ENCODE measurements at places on chromosomes 2 and 18.

- peak; percentile 77 for DNase-seq
These were observed 519 bp downstream of the METTL4 start for GRCh38 chr18:2570772-2571199.

- no peak for DNase-seq
These were observed 173.6 kb downstream of the ADCYAP1 start for GRCh38 chr18:1078301-1078700.

- DNase-seq, result peak; percentile 8
These were observed 41.1 kb downstream of the UPP2 start for GRCh38 chr2:158142568-158143332.

GRCh38 chr2:51789918-51790317, 758.0 kb upstream of the NRXN1 start:
- DNase-seq, result no peak

DNA sequence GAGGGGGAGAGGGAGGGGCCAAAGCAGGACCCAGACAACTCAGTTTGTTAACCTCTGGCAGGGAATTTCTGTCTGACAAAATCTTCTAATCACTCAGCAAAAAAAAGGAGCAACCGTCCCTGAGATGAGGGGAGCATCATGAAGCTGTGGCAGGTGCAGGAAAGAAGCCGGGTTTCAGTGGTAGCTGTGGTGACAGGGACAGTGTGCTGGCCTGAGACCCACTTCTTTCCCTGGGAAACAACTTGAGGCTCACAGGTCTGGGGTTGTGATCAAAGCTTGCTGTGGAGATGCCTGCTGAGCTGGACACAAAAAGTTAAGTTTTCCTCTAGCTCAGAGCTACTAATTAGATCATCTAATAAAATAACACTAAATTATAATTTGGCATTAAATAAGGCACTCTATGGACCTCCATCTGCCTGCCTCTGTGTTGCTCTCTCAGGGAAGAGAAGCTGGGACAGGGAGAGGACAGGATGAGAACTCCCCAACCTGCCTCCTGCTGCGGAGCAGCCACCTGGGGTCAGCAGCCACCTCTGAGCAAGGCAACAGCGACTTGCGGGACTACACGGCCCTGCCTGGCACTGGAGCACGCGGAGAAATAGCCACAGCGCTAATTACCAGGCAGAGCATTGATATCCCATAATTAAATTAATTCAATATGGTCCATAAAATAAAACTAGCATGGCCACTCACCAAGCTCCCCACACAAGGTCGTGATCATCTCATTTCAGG, 104.6 kb upstream of the TEX51 start:
- no peak for DNase-seq

DNA sequence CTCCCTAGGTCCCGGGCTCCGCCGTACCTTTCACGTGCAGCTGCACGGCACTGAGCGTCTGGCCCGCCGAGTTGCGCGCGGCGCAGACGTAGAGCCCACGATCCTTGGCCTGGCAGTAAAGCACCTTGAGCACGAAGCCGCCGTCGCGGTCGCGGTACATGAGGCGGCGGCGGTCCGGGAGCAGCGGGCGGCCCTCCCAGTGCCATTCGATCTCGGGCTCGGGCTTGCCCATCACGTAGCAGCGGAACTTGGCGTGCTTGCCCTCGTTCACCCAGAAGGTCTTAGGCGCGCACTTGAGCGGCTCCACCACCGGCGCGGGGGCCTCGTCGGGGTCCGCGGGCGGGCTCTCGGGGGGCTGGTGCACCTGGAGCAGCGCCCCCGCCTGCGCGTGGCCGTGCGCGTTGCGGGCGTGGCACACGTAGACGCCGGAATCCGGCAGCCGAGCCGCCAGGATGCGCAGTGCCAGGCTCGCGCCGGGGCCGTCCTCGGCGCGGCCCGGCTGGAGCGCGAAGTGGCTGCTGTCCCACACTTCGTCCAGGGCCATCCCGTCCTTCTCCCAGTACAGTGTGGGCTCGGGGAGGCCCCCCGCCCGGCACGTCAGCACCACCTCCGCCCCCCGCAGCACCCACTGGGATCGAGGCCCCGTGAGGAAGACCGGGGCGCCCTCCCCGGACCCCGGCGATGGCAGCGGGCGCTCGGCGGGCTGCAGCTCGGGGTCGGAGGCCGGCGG, 980 bp downstream of the OBSL1 start:
- no peak for DNase-seq

- DNase-seq, result no peak
These were observed 25.5 kb downstream of the ELMOD3 start for GRCh38 chr2:85380048-85380447.

- no peak for DNase-seq
These were observed 61.8 kb upstream of the EFEMP1 start for GRCh38 chr2:55985406-55985805.

DNA sequence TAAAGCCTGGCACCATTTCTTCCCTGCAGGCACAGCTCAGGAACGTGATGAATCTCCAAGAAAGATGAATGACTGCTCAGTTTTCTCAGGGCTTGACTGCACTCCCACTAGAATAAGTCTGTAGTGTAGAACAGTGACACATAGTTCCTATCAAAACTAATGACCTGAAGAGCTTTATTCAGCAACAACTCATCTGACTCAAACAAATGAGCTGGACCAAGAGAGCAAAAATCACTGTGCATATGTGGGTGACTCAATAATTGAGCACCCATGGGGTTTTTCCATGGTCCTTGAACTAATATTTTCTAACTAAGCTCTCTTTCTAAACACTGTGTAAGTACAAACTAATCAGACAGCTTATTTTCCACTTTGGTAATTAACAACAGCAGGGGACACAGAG, 61.1 kb upstream of the XDH start:
- no peak for DNase-seq

GRCh38 chr18:51645607-51646006, 448.1 kb upstream of the MEX3C start:
- no peak for DNase-seq

DNA sequence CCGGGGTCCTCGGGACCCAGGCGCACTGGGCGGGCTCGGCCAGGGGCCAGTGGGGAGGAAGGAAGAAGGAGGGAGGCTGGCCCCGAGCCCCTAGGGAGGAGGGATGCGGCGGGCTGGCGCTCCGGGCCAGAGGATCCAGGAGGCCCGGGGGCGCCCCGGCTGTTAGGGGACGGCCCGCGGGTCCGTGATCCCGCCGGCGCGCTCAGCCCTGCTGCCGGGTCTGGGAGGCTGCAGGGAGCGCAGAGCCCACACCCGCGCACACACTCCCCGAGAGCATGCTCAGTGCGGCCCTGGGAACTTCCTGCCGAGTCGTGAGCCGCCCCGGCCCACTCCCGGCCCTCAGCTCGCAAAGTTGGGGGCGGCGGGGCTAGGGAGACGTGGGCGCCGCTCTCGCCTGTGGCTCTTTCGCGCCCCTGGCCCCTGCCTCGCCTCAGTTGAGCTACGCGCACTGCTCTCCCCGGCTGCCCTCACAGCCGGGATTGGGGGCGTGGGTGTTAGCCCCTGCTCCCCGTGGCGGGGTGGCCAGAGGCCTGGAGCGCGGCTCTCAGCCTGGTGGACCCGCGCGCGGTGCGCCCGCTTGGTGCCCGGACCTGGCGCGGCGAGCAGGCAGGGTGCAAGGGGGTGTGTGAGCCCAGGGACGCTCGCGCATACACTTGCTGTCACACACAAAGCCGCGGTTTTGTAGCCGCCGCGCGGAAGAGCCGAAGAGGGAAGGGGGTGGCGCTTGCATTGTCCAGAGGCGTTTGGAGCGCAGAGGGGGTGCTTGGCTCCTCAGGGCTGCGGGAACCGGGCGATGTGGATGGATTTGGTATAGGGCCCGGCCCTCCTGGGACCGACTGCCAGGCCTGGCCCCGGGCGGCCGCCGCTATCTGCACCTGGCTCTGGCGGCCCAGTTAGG, 132.9 kb upstream of the MGAT5 start:
- DNase-seq, result peak; percentile 56

DNA sequence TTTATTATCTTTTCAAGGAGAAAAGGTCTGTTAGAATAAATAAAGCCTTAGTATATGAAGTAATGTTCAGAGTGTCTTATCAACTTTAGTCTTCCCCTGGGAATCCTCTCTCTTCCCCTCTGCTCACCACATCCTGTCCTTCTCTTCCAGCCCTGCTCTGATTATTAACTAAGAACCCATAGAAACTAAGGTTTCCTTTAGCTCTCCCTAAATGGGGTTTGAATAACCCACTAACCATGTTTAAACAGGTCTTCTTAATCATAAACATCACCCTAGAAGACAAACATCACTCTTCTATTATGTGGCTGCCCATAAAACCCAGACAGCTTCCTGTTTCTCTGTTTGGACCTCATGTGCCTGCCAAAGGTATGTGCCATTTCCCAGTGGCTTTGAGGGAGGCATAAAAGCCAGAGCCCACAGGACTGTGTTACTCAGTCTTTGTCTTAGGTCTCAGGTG, 50.1 kb downstream of the SLC14A1 start:
- peak; percentile 36 for DNase-seq

DNA sequence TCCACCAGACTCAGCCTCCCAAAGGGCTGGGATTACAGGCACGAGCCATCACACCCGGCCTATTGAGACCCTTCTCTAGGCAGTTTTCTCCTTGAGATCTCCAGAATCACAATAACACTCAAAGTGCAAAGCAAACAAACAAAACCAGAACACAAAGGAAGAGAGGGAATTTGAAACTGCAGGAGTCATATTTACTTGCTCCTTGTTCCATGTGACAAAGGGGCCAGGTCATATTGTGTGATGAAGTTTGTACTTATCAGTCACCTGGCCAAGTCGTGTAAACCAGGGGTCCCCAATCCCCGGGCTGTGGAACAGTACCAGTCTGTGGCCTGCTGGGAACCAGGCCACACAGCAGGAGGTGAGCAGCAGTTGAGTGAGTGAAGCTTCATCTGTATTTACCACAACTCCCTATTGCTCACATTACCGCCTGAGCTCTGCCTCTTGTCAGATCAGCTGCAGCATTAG, 26.5 kb downstream of the SCYGR8 start:
- no peak for DNase-seq

GRCh38 chr2:164644036-164644700, 22.9 kb upstream of the GRB14 start:
- DNase-seq, result no peak

GRCh38 chr2:191593622-191594385, 84.1 kb upstream of the NABP1 start:
- no peak for DNase-seq

DNA sequence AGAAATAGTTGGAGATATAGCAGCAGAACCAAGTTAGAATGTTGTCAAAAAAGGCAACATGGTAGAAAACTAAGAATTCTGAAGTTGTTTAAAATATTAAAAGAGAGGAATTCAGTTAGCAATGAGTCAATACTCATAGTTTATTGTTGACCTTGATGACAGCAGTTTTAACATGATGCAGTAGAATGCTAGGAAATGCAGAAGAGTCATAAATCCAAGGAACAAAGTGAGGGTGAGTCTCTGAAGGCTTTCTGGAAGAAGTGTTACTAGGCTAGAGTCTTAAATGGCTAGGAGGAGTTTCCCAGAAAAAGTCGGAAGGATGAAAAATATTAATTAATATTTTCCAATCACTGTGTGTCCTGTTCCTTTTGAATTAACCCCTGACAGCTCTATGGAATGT, 807.3 kb downstream of the TSN start:
- no peak for DNase-seq

Measured in CD4-positive, alpha-beta T cell treated with Interleukin-17A for 1 hour (primary cell).